ENCODE measurements at places on chromosomes 5 and 9.

- DNase-seq = no peak
These were observed 9.0 kb upstream of the ADGRD2 start for GRCh38 chr9:124441291-124441690.

- DNase-seq = peak; percentile 42
These were observed 31.2 kb downstream of the HMGCS1 start for GRCh38 chr5:43281840-43282658.

GRCh38 chr5:178176791-178177190 is 10.4 kb downstream of the GMCL2 start:
- no peak for DNase-seq

DNA sequence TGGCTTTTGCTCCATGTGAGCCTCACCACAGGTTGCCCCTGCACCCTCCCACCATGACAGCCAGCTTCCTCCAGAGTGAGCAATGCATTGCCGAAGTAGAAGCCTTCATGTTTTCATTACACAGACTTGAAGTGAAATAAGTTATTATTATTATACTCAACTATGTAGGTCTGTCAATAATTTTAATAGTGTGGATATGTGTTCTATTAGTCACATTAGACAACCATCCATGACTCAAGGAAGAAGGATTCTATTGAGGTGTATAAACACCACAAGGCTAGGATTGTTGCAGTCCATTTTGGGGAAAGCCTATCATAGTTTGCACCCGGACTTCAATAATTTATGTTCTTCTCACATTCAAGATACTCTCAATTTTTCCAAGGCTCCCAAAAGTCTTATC is 369.5 kb downstream of the TAF11L14 start:
- DNase-seq = no peak

GRCh38 chr5:134436523-134437339 is 25.1 kb upstream of the CDKN2AIPNL start:
- no peak for DNase-seq

- no peak for DNase-seq
These were observed 33.9 kb downstream of the UNC13B start for GRCh38 chr9:35195683-35196082.

DNA sequence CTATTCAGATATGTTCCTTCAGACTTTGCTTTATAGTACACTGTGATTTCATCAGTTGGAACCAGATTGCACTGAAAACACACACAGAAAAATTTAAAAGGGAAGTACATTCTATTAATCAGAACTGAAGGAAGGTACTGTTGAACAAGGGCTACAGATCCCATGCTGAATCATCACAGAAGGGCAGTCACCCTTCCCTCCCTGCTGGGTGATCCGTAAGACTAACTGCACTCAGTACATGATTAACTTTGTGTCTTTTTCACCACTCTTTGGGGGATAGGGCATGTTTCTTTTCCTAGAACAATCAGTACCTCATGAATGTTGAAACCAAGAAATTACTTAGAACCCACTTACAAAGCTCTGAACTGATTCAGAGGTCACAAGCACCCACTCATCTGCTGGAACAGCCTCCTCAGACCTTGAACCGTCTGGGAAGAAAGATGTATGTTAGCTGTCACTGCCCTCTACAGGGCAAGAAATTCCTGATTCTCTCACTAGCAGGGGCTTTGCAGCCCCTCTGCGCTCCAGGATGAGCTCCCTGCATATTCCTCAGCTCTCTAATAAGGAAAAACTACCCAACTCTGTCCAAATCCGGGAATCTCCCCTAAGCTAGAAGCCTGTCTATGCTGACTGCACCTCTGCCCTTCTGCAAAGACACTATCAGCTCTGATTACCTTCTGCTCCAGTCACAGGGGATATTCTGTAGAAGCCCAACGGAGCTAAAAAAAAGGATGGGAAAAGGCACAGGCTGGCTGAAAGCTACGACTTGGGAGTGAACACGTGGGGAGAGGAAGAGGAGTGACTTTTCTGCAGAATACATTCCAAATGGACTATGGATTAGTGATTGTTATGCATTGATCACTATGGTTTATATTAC is 51.0 kb downstream of the IARS1 start:
- no peak for DNase-seq

DNA sequence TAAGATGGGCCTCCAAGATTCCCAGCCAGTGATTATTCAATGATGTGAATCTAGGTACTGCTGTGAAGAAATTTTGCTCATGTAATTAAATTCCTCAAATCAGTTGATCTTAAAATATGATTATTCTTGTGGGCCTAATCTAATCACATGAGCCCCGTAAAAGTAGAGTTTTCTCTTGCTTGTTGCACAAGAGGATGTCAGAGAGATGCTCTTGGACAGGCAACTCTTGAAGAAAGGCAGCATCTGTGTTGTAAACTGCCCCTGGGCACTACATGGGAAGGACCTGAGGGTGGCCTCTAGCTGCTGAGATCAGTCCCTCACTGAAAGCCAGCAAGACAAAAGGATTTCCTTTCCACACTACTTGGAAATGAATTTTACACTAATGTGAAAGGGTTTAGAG is 132.9 kb downstream of the TRPM3 start:
- DNase-seq = no peak

DNA sequence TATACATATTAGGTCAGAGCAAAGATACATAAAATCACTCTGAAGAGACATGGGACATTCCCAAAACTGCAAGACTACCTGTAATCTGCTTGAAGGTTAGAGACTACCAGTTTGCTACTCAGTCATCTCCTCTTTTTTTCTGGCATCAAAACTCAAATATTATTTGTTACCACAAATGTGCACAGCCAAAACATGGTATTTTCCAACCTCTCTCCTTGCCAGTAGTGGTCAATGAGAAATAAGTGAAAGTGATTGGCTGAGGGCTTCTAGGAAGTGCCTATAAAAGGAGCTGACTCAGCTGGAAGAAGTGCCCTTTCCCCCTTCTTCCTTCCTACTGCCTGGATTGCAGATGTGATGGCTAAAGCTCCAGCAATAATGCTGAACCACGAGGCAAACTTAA is 13.8 kb downstream of the GZMK start:
- DNase-seq = no peak

DNA sequence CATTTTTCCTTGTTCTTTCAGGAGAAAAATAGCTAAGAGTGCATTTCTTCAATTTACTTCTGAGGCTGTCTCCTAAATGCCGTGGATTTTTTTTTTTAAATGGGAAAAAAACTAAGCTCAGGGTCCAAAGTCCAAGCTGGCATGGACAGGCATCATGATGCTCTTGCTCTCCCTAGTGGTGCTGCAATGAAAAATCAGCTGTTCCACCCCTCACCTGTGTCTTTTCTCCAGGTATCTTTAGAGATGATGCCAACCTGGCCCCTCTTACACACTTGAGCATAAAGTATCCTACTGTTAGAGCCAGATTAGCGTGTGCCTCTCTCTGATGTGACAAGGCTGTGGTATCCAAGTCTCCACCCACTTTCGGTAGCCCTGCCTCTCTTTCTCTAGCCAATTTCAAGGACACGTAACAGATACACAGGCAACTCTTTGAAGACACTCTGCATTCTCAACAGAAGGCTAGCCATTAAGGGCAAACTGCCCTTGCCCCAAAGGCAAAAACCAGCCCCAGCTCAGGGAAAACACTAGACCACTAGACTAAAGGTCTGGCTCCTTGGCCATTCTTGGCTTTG is 208.8 kb downstream of the SAXO1 start:
- no peak for DNase-seq

GRCh38 chr5:111670826-111671492 is 86.0 kb downstream of the NREP start:
- DNase-seq = no peak

DNA sequence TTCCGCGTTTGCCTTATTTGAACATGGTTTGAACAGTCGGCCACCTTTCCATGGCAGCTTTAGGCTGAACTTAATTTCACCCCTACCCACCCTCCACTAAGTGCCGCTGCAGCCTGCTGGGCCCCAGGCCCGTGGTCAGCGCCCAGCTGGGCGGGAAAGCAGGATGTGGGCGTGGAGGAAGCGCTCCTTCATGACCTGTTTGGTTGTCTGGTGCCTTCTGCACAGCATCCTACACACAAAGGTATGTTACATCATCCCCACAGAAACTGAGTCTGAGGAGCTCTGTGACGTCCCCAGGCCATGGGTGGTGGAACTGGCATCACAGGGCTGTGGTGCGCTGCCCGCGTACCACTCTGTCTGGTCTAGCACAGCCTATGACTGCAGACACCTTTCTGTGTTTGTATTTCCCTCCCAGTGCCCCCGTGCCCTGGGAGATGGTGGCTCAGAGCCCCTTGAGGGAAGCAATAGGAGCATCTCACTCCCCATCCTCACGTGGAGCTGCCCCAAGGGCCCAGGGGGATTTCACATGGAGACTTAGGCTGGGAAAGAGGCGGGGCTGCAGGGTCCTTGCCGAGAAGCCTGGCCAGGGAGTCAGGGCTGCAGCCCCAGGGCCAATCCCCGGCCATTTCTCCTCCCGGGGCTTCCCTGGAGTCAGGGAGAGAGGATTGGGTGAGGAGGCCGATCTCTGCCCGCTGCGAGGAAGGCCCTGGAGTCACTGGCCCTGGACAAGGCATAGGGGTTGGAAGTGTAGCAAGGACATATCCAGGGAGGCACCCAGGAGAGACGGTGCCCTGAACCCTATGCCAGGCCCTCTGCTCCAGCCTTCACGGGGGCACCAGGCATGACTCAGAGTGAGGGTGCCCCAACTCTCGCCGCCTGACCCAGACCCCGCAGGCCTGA is 37.5 kb upstream of the SUSD3 start:
- no peak for DNase-seq

GRCh38 chr5:138696501-138696900 is 56.7 kb upstream of the CTNNA1 start:
- DNase-seq = no peak

- no peak for DNase-seq
These were observed 462.5 kb upstream of the TYRP1 start for GRCh38 chr9:12230708-12231107.

GRCh38 chr5:131959906-131960305 is 14.4 kb upstream of the MEIKIN start:
- no peak for DNase-seq

- peak; percentile 42 for DNase-seq
These were observed 100.6 kb upstream of the SELENOP start for GRCh38 chr5:42912184-42912798.

DNA sequence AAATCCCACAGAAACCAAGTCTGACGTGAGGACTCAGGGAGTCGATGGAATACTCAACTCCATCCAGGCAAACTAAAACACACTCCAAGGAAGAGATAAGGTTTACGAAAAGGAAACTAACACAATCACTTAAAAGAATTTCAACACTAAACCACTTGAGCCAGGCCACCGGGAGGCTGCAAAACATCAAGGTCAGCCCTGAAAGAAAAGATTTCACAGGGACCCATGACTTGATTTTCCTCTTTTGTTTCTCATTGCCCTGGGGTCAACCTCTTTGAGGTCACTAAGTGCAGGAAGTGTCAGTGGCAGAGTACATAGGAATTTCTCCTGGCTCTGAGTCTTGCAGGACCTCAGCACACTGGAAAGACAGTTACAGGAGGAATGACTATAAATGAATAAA is 77.8 kb upstream of the TARS1 start:
- no peak for DNase-seq

DNA sequence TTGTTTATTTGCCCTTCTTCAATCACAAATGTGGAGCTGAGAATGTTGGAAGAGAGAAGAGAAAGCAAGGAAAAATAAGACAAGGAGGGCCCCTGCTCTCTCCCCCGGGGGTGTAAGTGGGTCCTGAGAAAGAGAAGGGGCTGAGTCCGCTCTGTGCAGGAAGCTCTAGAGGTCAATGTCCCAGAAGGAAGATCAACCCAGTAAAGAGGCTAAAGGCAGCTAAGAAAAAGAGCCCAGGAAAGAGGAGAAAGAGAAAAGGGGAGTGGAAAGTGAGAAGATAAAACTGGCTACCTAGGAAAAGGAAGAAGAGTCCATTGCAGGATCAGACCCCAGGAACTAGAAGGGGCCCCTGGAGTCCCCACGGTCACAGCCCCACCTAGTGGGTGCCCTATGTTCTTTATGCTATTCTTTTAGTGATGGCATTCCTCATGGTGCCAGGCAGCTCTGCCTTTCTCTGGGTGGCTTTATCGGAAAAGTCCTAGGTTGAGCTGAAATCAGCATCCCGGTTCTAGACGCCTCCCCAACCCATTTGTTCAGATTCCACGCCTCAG is 583.4 kb downstream of the ACTL7B start:
- DNase-seq = peak; percentile 33

- DNase-seq = no peak
These were observed 47.1 kb upstream of the PWWP2A start for GRCh38 chr5:160166069-160166972.

DNA sequence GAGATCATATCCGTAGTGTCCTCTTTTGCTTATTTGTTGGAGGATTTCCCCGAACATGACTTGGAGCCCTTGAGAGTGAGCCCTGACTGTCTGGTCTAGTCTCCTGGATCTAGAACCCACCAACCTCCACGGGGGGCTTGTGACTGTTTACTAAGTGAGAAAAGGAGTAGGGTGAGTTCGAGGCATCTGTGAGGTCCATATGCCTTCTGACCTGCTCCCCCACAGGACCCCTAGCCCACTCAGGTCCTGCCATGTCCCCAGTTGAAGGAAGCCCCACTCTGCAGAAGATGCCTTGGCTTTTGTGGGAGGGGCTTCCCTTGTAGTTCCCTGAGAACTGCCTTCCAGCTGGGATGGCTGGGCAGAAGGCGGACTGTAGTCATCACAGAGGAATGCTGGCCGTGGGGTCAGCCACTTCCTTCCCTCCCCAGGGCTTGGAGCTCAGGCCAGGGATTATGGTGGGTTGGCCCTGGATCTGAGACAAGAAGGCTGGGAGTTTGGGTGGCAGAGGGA is 7.0 kb upstream of the IRF1 start:
- peak; percentile 79 for DNase-seq

DNA sequence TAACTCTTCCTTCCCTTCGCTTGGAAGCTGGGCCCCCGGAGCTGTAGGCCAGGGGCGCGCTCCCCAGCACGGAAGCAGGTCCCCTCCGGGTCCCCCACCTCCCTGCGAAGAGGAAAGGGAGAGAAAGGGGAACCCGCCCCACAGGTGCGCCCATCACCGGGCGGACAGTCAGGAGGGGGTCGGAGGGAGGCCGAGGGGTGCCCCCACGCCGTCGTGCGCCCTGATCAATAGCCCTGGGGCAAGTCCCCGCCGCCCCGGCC is 793 bp downstream of the AGPAT2 start:
- DNase-seq = no peak

DNA sequence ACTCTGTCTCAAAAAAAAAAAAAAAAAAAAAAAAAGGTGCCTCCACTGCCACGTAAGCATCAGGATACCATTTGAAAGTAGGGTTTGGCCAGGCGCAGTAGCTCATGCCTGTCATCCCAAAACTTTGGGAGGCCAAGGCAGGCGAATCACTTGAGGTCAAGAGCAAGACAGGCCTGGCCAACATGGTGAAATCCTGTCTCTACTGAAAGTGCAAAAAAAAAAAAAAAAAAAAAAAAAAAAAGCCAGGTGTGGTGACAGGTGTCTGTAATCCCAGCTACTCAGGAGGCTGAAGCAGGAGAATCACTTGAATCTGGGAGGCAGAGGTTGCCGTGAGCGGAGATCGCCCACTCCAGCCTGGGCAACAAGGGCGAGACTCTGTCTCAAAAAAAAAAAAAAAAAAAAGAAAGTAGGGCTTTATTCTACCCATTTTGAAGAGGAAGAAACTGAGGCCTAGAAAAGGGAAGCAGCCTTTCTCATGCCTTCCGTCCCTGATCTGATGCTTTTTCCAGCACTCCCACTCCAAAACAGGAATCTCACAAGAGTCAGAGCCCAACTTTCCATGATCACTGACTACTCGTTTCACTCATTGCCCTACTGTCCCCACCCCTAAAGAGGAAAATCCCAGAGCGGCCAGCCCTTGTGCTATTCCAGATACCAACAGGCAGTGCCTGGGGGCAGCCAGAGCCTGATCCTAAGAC is 16.3 kb upstream of the CCIN start:
- no peak for DNase-seq
